ENCODE measurements at places on chromosomes 5 and 9. TPM values are rescaled to one million over a fixed set of nuclear protein-coding genes. Genes with fewer than 3 reads are reported as not detected.

GPR151 gene
- not detected for total RNA-seq

KIF3A gene
- total RNA-seq: 23.8 TPM

TIMD4 gene
- not detected for total RNA-seq

CCDC152 gene
- total RNA-seq: not detected

SLC35D2 gene
- total RNA-seq: 19.0 TPM

GARNL3 gene
- total RNA-seq: 10.5 TPM

TICAM2 gene
- total RNA-seq: 1.4 TPM
